ENCODE measurements at places on chromosomes 2 and 18.

- DNase-seq = no peak
Measured at GRCh38 chr2:238851026-238851425, 3.1 kb downstream of the TWIST2 start.

DNA sequence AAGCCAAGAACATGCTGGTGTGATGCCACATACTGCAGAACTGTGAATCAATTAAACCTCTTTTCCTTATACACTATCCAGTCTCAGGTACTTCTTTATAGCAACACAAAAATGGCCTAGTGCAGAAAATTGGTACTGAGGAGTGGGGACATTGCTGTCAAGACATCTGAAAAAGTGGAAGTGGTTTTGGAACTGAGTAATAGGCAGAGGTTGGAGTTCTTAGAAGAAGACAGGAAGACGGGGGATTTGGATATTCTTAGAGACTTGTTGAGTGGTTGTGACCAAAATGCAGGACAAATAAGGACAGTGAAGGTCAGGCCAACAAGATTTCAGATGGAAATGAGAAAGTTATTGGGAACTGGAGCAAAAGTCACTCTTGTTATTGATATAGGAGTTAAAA, 31.3 kb upstream of the CDH2 start:
- no peak for DNase-seq

DNA sequence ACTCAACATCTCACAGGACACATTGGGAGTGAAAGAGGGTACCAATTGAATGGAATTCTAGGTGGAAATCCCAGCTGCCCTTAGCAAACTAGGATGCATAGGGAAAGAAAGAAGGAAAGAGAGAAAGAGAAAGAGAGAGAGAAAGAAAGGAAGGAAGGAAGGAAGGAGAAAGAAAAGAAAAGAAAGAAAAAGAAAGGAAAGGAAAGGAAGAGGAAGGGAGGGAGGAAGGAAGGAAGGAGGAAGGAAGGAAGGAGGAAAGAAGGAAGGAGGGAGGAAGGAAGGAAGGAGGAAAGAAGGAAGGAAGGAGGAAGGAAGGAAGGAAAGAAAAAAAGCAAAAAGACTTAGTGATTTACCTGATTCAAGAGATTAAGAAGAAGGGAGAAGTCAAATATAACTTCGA, 143.9 kb downstream of the SS18 start:
- no peak for DNase-seq

- no peak for DNase-seq
Measured at GRCh38 chr2:28507796-28508764, 12.2 kb downstream of the PLB1 start.

GRCh38 chr2:98505971-98506664, 61.5 kb downstream of the INPP4A start:
- no peak for DNase-seq

GRCh38 chr2:128595763-128596395, 277.2 kb upstream of the HS6ST1 start:
- no peak for DNase-seq
